Brain pericyte (primary cell): ENCODE measurements at places on chromosomes 7 and 10.

DNA sequence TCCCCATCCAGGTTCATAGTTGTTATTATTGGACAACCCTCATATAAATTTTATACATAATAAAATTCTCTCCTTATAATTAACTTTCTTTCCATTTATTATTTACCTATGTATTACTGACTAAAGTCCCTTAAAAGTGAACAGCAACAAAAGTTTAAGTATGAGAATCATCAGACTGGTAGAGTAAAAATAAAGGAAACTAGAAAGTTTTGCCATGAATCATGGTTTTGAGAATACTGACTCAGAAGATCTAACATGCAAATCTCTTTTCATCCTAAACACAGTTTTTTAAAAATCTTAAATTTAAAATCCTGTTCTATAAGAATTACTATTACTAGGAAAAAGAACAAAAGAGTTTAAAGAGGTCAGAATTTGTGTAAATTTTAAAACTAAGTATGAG, 32.1 kb downstream of the HERC4 start:
- no peak for DNase-seq

DNA sequence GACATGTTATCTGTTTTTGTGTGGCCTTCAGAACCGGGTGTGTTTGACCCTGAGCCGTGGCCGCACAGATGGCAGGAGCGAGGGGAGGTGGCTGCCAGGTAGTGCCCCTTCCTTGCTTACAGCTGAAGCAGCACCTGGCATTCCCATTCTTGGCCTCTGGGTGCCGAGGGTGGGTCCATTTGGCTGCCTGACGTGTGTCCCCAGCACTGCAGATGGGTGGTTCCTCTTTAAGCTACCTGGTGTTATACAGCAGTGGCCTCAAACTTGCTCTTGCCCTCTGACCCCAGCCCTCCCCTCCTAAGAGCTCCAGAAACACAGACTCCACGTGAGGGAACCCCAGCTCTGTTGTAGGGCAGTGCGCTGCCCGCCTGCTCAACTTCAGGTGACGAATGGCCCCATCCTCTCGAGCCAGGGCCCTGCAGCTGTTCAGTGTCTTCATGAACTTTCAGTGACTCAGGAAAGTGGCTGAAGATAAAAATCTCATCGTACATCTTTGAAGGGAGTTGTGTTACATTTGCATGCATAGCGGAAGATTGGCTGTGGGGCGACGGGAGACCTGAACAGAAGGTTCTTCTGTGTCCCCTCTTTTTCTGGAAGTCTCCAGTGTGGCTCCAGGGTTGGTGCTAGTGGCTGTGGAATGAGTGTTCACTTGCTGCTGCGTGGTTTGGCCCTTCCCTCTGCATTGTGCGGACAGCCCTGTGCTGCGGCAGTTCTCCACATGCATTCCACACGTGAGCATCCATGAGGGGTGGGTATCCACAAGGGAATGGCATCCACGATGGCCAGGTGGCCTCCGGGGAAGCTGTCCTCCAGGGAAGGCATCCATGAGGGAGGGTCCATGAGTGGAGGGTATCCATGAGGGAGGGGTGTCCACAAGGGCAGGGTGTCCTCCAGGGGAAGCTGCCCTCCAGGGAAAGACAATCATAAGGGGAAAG, 91.6 kb downstream of the INPP5A start:
- no peak for DNase-seq

GRCh38 chr10:11252887-11253286, 235.2 kb downstream of the CELF2 start:
- no peak for DNase-seq

DNA sequence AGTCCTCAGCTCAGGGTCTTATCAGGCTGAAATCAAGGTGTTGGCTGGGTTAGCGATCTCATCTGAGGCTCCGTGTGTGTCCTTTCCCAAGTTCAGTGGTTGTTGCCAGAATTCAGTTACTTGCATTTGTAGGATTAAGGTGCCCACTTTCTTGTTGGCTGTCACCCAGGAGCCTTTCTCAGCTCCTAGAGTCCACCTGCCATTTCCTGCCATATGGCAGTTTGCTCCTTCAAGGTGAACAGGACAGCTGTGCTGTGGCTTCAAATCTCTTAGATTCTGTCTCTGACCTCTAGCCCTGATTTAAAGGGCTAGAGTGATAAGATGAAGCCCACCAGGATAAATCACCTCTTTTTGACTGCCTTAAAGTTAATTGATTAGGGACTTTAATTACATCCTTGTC, 1.0 kb upstream of the HIF1AN start:
- no peak for DNase-seq

- peak; percentile 36 for DNase-seq
Observed at GRCh38 chr7:30771174-30771879, at the start of gene MINDY4. Gene MINDY4, plus strand, starts transcription at chr7:30771417. Its CDS starts 77 bp downstream, at chr7:30771494.

GRCh38 chr10:30415593-30415992, 18.4 kb upstream of the MAP3K8 start:
- DNase-seq, result no peak

- DNase-seq, result no peak
Observed at GRCh38 chr7:70114806-70115205, 516.5 kb downstream of the AUTS2 start.

- DNase-seq, result no peak
Observed at GRCh38 chr10:57973451-57973850, 294.2 kb downstream of the IPMK start.

DNA sequence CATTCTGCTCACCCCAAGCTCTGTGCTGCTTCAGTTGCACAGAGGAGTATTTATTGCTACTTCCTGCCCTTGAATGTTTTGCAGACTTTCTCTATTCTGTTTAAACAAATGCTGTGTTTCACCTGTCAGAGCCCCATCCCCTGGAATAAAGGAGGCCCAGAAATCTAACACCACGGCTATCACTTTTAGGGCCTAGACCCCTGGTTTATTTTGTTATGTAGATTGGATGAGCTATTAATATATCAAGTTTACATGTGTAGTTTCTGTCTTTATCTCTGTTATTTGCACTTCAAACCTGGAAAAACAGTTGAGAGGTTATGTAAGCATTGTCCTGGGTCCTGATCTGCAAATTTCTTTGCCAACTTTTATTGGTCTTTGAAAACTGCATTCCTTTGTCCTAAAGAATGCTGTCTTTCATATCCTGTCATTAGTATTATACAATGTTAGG, 630.1 kb downstream of the PARD3 start:
- no peak for DNase-seq

- DNase-seq, result no peak
Observed at GRCh38 chr10:56178210-56178609, 182.8 kb downstream of the ZWINT start.

- peak; percentile 82 for DNase-seq
Observed at GRCh38 chr7:155298834-155299534, 1.3 kb downstream of the INSIG1 start.

GRCh38 chr7:157010588-157011332, at the start of gene MNX1:
Gene MNX1, minus strand, starts transcription at chr7:157010663. Its CDS starts 313 bp downstream, at chr7:157010350.
- DNase-seq, result no peak

GRCh38 chr7:89988074-89988473, 166.2 kb upstream of the STEAP1 start:
- DNase-seq, result no peak

GRCh38 chr10:105538874-105539273, 897.8 kb downstream of the SORCS3 start:
- no peak for DNase-seq

DNA sequence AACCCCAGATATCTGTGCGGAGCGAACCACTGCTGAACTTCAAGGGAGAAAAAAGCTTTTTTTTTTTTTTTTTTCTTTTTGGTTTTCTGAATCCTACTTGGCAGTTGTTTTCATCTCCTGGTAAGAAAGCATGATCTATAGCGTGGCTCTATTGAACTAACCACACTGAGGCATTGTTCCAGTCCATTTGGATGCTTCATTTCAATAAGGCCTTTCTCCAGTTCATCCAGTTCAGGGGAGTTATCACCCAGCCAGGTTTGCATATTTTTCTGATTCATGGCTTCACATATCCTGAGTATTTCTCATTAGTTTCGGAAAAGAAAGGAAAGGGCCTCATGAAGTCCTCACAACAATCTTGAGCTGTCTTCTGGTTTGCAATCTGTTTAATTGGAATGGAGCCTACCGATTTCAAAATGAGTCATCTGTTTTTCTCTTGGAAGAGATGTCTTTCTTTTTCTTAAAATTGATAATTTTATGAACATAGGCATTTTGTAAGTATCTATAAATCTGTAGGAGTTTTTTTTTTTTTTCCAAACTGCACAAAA, 93.1 kb upstream of the STEAP4 start:
- no peak for DNase-seq

- peak; percentile 51 for DNase-seq
Observed at GRCh38 chr10:93379731-93380575, 102.2 kb downstream of the MYOF start.

GRCh38 chr10:17445400-17445998, 8.9 kb downstream of the ST8SIA6 start:
- no peak for DNase-seq

DNA sequence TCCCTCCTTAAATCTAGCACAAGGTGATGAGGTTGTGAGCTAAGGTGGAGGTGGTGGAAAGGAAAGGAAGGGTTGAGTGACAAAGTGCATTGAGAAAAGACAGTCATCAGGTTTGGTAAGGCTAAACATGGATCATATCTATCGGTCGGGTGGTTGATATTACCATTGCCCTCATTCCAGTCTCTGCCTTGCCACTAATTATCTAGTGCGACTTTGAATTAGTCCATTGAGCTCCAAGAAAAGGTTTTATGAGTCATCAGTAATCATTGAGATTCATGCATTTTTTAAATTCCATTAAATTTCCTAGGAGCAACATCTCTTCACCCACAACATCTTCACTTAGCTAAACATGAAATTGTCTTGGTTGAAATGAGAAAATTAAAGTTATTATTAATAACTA, 68.9 kb upstream of the FRMD4A start:
- DNase-seq, result no peak

GRCh38 chr7:2071133-2071832, 161.5 kb downstream of the MAD1L1 start:
- no peak for DNase-seq

DNA sequence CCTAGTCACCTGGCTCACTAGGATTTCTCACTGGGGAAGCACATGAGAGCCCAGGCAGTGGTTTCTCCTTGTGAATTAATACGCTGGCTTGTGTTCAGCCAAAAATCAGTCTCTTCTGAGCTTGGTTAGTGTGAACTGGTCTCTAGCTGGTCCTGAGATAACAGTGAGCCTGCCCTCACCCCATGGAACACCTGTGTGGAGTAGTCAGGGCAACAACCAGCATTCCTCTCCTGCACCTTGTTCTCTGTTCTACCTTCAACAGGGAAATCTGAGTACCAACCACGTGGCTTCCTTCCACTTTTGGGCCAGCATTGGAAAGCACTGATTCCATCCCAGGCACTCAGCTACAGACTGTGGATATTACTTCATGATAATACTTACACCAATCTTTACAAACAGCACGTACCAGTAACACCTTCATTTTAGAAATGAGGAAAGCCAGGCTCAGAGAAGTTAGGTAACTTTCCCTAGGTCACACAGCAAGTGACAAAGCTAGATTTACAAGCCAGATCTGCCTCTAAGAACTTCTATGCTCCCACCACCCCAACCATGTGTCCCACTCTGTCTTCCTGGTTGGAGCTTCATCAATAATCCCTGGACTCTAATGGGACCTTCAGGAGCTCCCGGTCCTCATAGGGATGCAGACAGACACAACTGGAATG, 106.6 kb downstream of the GRID1 start:
- no peak for DNase-seq

- no peak for DNase-seq
Observed at GRCh38 chr7:43465581-43466554, 117.0 kb upstream of the STK17A start.

DNA sequence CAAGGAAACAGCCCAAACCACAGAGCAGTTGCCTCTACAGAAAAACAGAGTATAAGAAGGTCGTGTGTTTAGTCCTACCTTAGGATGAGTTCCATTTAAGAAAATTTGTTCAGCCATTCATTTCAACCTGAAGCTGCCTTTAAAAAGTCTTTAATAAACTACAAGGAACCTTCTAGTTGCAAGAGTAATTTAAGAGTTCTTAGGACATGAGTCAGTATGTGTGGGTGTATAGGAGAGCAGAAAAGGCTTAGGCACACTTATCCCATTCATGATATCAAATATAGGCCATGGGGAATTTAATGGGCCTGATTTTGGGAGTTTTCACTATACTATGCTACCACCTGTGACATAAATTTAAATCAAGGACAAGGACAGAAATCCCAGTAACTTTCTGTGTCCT, 496.8 kb downstream of the TFEC start:
- DNase-seq, result no peak

DNA sequence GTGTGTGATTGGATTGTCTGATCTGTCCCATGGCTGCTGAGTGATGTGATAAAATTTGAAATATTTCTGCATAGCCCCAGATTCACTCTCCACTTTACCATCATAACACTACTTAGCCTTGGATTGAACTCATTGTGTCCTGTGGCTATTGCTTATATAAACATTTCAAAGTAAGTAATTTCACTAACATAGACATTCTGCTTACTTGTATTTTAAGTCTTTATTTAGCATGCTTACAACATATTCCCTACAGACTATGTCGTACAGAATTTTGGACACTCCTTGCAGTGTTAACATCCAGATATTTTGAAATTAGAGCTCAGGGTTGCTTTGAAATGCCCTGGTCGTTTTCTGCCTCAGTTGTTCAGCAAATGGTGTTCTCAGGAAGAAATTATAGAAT, 117.6 kb downstream of the LRRC4 start:
- DNase-seq, result no peak

DNA sequence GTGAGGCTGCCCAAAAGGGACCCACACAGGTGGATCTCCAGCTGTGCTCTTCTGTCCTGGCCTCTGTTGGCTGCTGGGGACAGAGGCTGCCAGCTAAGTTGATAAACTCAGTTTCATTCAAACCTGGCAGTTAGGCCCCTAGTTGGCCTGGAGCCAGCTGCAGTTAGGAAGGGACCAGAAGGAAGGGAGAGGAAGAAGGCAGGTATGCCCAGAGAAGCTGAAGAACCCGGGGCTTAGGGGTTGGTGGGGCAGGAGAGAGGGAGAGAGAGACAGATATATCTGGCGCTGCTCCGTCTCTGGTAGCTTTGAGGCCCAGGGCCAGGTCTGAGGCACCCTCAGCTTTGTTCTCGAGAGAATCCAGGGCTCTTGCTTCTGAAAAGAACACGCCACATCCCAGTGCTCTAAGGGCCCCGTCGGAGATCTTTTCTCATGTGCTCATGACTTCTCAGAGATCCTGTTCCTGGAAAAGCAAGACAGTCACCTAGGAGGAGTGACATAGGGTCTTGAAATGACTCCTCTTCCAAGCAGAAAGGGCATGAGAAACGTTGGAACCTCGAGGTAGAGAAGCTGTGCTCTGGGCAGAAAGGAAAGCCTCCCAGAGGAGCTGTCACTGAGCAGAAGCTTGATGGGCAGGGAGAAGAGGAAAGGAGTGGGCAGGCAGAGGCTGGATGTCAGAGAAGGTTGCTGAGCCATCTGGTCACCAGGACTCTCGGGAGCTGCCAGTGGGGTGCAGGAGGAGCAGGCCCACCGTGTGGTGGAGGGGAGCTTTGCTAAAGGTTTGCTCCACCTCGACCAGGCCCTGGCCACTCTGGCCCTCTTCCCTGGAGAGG, 153.6 kb downstream of the ARHGAP21 start:
- no peak for DNase-seq

GRCh38 chr7:141960687-141961422, 12.7 kb downstream of the TAS2R38 start:
- no peak for DNase-seq
